AG04450 (cell line): ENCODE measurements at places on chromosomes 1 and 21. TPM values are rescaled to one million over a fixed set of nuclear protein-coding genes. Genes with fewer than 3 reads are reported as not detected.

CFHR5 gene
- polyA plus RNA-seq = not detected in 2 replicates

CYYR1 gene
- not detected in 2 replicates for polyA plus RNA-seq

NEK2 gene
- polyA plus RNA-seq = 5.4 and 8.8 TPM in 2 replicates

TMEM82 gene
- polyA plus RNA-seq = not detected in 2 replicates

CAPN8 gene
- polyA plus RNA-seq = not detected in 2 replicates

TLR5 gene
- polyA plus RNA-seq = 0.07 and 0.11 TPM in 2 replicates

NEK7 gene
- polyA plus RNA-seq = 108 and 147 TPM in 2 replicates

COL18A1 gene
- polyA plus RNA-seq = 25.3 and 37.0 TPM in 2 replicates

EIF3I gene
- polyA plus RNA-seq = 357 and 399 TPM in 2 replicates

OR6N1 gene
- polyA plus RNA-seq = not detected in 2 replicates

LAPTM5 gene
- polyA plus RNA-seq = 0.43 and 0.53 TPM in 2 replicates

TOMM20 gene
- polyA plus RNA-seq = 82.2 and 94.0 TPM in 2 replicates

PBXIP1 gene
- 72.2 and 87.1 TPM in 2 replicates for polyA plus RNA-seq

FAM72C gene
- polyA plus RNA-seq = 0.79 and 1.0 TPM in 2 replicates

HES3 gene
- polyA plus RNA-seq = not detected in 2 replicates

CFHR4 gene
- not detected in 2 replicates for polyA plus RNA-seq

S100A3 gene
- 1.8 and 3.2 TPM in 2 replicates for polyA plus RNA-seq

JAK1 gene
- 129 and 141 TPM in 2 replicates for polyA plus RNA-seq

GPN2 gene
- polyA plus RNA-seq = 28.7 and 40.3 TPM in 2 replicates

GNAT2 gene
- polyA plus RNA-seq = 0.06 TPM in 1 of 2 replicates, not detected in the other

TMEM39B gene
- polyA plus RNA-seq = 16.2 and 21.0 TPM in 2 replicates

RHBDL2 gene
- polyA plus RNA-seq = 0.32 and 0.33 TPM in 2 replicates

ATP1A2 gene
- polyA plus RNA-seq = 6.2 and 6.5 TPM in 2 replicates

PLA2G2D gene
- not detected in 2 replicates for polyA plus RNA-seq

IFI44 gene
- 4.3 and 6.0 TPM in 2 replicates for polyA plus RNA-seq

TMEM52 gene
- polyA plus RNA-seq = 0.30 and 0.53 TPM in 2 replicates

SEMA6C gene
- 1.3 and 1.8 TPM in 2 replicates for polyA plus RNA-seq

DNAH14 gene
- polyA plus RNA-seq = 7.2 and 11.1 TPM in 2 replicates

INTS3 gene
- 44.5 and 45.1 TPM in 2 replicates for polyA plus RNA-seq

ZSCAN20 gene
- polyA plus RNA-seq = 3.5 and 3.9 TPM in 2 replicates

MAP10 gene
- 1.6 and 2.4 TPM in 2 replicates for polyA plus RNA-seq

DDX20 gene
- 8.2 and 12.3 TPM in 2 replicates for polyA plus RNA-seq

FCRL1 gene
- not detected in 2 replicates for polyA plus RNA-seq

MROH9 gene
- not detected in 2 replicates for polyA plus RNA-seq

SYT6 gene
- polyA plus RNA-seq = not detected in 2 replicates

ESPN gene
- not detected in 2 replicates for polyA plus RNA-seq

ANKRD35 gene
- 2.6 and 2.7 TPM in 2 replicates for polyA plus RNA-seq

C1orf74 gene
- 1.8 and 2.2 TPM in 2 replicates for polyA plus RNA-seq

KIF21B gene
- polyA plus RNA-seq = 0.22 and 0.24 TPM in 2 replicates

HTR6 gene
- polyA plus RNA-seq = not detected in 2 replicates

TMEM269 gene
- polyA plus RNA-seq = 0.04 TPM in 1 of 2 replicates, not detected in the other

C8A gene
- not detected in 2 replicates for polyA plus RNA-seq

CASZ1 gene
- 0.06 and 0.09 TPM in 2 replicates for polyA plus RNA-seq

OR2L13 gene
- not detected in 2 replicates for polyA plus RNA-seq

NUDT4B gene
- polyA plus RNA-seq = 14.5 and 18.7 TPM in 2 replicates

PDC gene
- polyA plus RNA-seq = not detected in 2 replicates

G0S2 gene
- polyA plus RNA-seq = 3.5 and 4.7 TPM in 2 replicates

TMIGD3 gene
- polyA plus RNA-seq = 0.11 TPM in 1 of 2 replicates, not detected in the other

PEAR1 gene
- polyA plus RNA-seq = 14.9 and 16.1 TPM in 2 replicates

EDN2 gene
- polyA plus RNA-seq = 0.19 and 0.21 TPM in 2 replicates

CNR2 gene
- not detected in 2 replicates for polyA plus RNA-seq

PTPN7 gene
- polyA plus RNA-seq = not detected in 2 replicates

AKR7A3 gene
- 0.19 and 0.46 TPM in 2 replicates for polyA plus RNA-seq

CYP4Z1 gene
- polyA plus RNA-seq = not detected in 2 replicates

KCNJ6 gene
- 0.02 and 0.06 TPM in 2 replicates for polyA plus RNA-seq

PADI4 gene
- polyA plus RNA-seq = not detected in 2 replicates

PKP1 gene
- 0.04 TPM in 2 replicates for polyA plus RNA-seq

WNT3A gene
- not detected in 2 replicates for polyA plus RNA-seq

FAM78B gene
- 0.05 TPM in 1 of 2 replicates, not detected in the other for polyA plus RNA-seq

SLC9C2 gene
- polyA plus RNA-seq = not detected in 2 replicates
